ENCODE measurements at places on chromosomes 6 and 20.

- DNase-seq, result no peak
These were observed 10.2 kb upstream of the RCAN2 start for GRCh38 chr6:46501136-46502089.

DNA sequence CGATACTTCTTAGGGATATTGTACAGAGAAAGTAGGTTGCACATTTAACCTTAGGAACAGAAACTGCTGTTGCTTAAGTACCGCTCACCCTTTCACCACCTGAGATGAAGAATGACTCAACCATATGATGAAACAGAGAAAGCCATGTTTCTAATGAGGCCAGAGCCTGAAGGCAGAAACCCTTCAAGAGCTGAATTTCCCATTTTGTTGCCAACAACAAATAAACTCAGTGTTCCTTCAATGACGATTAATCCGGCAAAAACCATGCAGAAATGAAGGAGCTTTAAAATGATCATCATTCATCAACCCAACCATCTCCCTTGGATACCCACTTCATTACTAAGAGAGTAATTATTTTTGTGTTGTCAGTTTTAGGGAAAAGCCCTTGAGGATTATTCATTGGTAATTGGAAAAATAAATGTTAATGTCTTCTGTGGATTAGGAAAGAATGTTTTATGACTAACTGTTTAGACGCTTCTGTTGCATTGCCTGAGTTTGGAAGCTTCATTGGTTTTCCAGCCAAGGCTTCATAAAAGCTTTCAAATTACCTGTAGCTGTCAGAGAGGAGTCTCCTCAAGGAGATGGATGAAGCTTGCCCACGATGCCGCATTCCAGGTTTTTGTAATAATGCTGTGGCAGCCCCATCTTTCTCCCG lies 112.1 kb upstream of the IYD start:
- DNase-seq, result no peak

- peak; percentile 51 for DNase-seq
These were observed 10.0 kb upstream of the POU5F1 start for GRCh38 chr6:31180500-31180899.

DNA sequence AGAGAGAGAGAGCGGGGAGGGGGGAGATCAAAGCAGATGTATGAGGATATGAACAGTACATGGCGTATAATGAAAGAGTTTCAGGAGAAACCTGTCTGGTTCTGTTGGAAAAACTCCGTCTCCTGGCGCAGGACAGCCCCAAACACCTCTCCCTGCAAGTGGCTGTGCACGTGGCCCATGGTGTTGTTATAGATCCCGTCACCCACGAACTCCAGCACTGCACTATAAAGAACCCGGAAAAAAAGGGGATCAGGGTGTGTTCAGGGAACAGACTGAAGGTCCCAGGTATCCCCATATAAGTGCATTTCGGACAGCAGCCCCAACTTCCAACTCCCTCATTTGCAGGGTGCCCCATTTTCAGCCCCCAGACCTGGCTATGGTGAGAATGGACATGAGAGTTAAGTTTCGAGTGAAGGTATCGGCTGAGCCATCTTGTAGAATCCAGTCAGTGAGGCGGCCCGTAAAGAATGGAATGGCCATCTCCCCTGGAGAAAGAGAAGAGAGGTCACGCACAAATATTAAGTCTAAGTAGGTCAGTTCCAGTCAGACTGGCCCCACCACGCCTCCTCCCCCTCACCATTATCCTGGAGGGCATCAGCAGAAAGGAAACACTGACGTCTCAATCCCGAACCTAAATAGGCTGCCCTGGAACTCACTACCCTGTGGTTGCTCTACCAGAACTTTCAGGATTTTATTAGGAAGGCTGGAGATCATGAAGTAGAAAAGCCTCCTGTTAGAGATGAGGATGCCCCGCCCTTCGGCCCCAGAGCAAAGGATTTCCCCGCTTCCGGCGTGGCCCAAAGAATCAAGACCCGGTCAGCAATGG lies 1.3 kb downstream of the TAP1 start:
- no peak for DNase-seq

DNA sequence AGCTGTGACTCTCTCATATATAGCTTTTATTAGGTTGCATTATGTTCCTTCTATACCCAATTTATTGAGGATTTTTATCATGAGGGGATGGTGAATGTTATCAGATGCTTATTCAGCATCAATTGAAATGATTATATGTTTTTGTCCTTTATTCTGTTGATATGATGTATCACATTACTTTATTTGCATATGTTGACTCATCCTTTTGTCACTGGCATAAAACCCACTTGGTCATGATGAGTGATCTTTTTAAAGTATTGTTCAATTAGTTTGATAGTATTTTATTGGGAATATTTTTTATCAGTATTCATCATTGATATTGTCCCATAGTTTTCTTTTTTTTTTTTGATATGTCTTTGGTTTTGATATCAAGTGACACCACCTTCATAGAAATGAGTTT lies 529.9 kb downstream of the MMUT start:
- DNase-seq, result no peak

GRCh38 chr6:129754750-129755149 lies 44.8 kb upstream of the ARHGAP18 start:
- DNase-seq, result no peak

GRCh38 chr20:57211406-57211805 lies 55.0 kb downstream of the BMP7 start:
- no peak for DNase-seq

DNA sequence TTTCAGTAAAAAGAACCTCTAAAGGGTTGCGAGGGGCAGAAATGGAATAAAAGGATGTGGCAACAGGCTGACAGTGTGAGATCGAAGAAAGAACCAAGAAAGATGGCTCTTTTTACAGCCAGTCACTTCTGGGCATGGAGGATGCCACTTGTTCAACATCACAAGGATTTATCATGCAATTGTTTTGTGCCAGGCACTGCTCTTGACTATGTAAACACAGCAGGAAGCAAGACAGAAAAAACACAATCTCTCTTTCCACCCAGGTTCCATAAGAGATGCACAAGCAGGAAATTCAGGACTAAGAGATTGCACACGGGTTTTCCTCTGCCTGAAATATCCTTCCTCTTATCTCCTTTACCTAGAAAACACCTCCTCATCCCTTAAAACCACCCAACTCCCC lies 38.0 kb downstream of the FOXA2 start:
- no peak for DNase-seq

DNA sequence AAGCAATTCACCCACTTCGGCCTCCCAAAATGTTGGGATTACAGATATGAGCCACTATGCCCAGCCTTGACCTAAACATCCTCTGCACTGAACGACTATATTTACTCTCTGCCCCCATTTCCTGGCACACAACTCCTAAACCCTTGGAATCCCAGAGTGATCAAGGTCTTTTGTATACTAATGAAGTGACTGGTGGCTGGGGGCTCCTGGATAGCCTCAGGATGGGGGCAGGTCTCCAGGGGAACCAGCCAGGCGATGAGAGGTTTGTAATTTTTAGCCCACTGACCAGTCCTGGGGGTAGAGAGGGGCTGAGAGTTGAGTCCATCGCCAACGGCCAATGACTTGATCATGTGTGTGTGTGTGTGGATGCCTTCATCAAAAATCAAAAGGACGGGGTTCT lies 71.1 kb downstream of the FAM50B start:
- no peak for DNase-seq

- DNase-seq, result no peak
These were observed 127.7 kb upstream of the PTPRK start for GRCh38 chr6:128648022-128648598.

- no peak for DNase-seq
These were observed 154.9 kb downstream of the ZFAND3 start for GRCh38 chr6:37974381-37974780.

GRCh38 chr6:87701344-87701675 lies 723 bp downstream of the AKIRIN2 start:
- no peak for DNase-seq

GRCh38 chr6:96876886-96877545 lies 20.7 kb downstream of the NDUFAF4 start:
- no peak for DNase-seq

- DNase-seq, result no peak
These were observed 36.3 kb downstream of the PLEKHG1 start for GRCh38 chr6:150635906-150636514.

DNA sequence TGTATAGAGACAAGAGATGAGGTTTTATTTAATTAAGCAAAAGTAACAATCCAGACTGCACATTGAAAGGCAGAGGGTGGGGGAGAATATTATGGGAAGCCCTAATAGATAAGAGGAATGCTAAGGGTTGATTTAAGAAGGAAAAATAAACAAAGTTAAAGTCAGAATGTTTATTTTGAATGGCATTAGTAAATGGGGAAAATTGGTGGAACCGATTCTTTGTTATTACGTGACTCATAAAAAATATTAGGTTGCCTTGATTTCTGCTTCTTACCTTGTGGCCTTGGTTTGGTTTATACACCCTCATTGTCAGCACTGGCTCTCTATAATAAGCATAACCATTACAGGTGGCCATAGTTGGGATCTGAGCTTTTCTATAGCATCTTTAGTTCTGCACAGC lies 674.8 kb upstream of the CITED2 start:
- DNase-seq, result no peak
